Dermis blood vessel endothelial cell (primary cell): ENCODE measurements at places on chromosomes 12 and 14.
A peak's percentile ranks its signal among the peaks of the same experiment; 100 is the strongest.

DNA sequence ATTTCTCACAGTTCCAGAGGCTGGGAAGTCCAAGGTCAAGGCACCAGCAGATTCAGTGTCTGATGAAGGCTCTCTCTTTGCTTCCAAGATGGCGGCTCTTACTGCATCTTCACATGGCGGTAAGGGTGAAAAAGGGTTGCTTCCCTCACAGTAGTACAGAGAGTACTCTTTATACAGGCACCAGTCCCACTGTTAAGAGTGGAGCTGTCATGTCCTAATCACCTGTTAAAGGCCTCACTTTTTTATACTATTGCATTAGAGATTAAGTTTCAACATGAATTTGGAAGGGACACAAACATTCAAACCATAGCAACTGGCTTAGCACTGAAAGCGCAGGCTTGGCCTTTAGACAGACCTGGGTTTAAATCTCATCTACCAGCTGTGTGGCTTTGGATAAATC lies 50.0 kb upstream of the TCL1A start:
- DNase-seq: no peak

- DNase-seq: no peak
These were observed 15.1 kb upstream of the RPLP0 start for GRCh38 chr12:120215766-120216735.

GRCh38 chr12:50123203-50123602 lies 11.2 kb downstream of the COX14 start:
- no peak for DNase-seq

DNA sequence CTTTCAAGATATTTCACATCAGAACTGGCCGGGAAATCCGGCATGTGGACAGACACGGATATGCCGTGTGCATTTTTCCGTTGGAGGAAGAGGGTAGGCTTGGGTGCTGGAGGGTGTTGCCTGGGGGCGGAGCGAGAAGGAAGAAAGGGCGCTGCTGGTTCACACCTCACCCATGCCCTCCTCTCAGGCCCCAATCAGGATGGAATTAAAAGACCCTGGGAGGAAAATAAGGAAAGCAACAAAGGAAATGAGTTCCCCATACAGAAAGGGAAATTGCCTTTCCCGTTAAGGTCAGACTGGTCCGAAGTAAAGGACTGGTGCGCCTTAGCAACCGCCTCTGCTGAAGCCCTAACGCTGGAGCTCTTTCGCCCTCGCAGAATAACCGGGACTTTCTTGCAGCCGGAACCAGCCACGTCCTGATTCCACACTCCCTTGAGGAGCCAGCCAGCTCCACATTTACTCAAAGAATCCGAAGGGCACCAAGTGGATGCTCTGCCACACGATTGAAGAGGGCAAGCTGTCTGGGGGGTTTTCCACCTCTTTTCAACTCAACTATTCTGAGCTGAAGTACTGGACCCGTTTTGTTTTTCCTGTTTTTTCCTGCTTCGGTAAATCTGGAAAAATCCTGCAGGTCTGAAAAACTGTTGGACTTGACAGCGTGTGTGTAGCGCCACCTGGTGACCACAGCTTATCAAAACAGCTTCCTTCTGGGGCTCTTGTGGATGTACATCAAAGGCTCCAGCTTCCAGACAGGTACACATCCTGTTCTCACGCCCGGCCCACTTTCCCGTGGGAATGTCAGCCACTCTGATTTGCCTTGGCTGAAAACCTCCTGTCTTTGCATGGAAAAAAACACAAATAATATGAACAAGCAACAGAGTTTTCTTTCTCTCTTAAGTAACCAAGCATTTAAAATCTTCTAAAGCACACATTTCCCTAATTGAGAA lies 37.6 kb upstream of the BCL2L14 start:
- peak; percentile 96 for DNase-seq

DNA sequence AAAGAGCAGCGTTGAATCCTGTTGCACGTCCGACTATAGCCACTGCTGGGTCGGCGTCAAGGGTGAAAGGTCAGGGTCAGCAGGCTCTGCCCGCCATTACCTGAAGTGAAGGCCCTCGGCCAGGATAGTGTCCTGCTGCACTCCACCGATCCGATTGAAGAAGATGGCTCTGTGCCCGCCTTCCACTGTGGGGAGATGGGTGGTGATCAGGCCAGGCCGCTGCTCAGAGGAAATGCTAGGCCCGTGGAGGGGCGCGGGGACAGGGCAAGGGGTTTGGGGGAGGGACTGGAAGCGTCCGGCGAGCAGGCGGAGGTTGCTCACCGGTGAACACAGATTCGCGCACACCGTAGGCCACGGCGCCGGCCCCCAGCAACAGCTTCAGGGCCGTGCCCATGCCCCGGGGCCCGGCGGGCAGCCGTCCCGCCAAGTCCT lies 352 bp downstream of the PHB2 start:
- peak; percentile 17 for DNase-seq

DNA sequence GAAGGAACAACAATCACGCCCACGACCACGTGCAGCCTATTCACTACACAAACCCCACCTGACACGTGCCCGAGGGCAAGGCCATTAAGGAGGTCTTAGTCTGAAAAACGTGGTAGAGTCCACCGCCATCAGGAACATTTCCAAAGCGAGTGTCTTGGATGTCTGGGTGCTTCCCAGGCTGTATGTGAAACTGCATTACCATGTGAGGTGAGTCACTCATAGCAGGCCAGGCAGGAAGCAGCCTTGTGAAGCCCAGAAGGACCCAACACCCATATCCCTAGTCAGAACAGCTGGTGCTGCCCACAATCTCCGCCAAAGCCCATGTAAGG lies 3.3 kb upstream of the KRT79 start:
- DNase-seq: peak; percentile 58

- no peak for DNase-seq
These were observed 88.7 kb upstream of the RAP1B start for GRCh38 chr12:68521848-68522502.

- DNase-seq: no peak
These were observed 815 bp downstream of the COQ10A start for GRCh38 chr12:56267443-56268071.

DNA sequence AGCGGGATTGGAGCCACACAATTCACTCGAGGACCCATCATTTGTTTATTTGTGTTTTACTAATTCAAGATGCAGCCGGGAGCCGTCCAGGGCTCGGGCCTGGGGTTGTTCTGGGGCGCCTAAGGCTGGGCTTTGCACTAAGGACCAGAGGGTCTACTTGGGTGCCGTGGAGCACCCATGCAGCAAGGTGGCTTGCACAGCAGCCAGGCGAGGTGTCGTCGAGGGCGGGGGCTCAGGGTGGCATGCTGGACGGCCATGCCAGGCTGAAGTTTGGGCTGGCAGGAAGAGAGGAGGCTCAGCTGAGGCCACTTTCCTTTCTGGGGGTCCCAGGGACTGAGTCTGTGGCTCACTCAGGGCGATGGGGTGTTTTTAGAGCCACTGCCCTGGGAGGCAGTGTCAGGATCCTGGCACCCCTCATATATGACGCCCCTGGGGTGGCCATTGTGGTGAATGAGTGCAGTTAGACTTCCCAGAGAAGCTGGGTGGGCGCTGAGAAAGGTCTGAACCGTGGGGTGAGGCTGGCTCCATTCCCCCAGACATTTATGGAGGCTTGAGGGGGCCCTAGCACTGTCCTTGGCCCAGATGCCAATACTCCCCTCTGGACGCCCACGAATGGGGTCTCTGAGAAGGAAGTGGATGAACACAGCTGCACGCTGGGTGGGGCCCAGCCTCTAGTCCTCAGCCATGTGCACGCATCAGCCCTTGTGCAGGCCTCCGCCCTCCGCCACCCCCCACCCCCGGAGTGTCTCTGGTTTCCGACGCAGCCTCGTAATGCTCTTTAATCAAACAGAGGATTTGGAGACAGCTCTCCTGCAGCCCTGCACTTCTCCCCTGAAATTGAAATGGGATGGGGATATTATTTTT lies 11.3 kb downstream of the MEG3 start:
- DNase-seq: no peak

- DNase-seq: no peak
These were observed 5.1 kb downstream of the SLC6A12 start for GRCh38 chr12:208813-209212.

DNA sequence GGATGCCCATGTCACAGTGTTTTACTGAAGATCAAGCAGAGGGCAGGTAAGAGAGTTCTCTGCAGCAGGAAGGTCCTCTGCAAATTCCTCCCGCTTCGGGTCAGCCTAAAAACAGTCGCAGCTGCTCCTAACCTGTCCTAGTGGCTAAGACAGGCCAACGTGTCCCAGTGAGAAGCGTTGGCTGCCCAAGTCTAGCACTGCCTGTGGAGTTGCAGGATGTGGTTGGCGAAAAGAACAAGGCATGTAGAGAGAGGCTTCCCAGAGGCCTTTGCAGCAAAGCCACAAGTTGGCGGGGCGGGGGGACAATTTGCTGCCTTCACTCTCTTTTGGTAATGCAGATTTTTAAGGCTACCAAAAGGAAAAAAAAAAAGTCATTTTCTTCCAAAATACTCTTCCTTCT lies 340.1 kb downstream of the BCL11B start:
- DNase-seq: no peak

DNA sequence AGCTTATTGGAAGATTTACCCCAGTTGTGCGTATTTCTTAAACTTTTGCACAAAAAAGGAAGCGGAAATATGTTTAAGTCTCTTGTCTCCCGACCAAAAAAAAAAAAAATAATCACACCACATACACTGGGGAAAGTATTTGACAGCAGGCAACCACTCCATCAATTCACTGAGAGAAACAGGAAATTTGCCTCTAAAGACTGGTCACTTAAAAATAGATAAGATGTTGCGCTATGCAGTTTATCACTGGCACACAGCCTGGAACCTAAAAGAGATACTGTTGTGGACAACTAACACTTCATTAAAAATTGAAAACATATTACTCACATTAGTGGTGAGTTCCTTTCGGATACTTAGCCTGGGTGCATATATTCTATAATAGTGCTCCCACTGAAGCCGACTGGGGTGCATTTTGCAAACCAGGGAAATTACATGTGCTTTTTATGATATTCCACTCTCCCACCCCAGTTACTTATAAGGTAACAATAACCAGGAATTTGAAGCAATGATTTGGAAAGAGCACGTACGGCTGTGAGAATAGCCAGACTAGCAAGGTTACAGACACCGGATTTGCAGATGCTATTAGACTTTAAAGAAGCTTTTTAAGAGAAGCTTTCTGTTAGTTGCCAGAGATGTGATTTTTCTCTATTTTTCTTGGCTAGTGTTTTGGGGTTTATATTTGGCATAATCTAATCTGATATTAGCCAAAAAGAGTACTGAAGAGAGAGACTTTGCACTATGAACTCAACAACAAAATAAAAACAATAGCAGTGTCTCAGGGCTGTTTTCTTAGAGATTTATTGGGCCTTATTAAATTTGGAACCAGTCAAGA lies 311.5 kb downstream of the NOVA1 start:
- DNase-seq: no peak

DNA sequence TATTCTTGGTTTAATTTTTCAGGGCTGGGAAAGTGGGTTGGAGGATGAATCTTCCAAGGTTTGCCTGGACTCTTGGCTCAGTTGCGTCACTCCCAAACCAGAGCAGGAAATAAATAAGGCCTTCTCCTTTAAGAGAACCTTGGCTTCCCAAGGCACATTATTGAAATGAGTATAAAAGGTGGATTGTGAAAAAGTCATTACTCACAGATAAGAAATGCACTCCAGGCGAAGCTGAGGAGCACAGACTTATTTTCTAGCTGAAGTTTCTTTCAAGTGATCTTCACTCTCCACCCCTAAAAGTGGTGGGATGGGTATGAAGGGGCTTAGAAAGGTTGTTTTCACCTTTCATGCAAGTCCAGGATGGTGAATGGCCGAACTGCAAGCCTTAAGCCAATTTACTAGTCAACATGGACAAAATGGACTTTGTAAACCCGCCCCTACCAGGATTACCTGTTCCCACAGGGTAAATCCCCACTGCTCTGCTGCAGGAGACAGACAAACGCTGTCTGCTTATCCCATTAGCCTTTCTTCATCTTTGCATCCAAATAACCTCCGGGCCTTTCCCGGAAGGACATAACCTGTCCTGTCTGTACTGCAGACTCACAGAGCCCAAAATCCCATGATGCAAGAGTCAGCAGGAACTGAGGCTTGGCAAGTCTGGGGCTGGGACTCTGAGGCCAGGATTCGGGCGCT lies 207.6 kb downstream of the BCL11B start:
- DNase-seq: no peak

- no peak for DNase-seq
These were observed 1.7 kb downstream of the RALGAPA1 start for GRCh38 chr14:35807131-35807961.

DNA sequence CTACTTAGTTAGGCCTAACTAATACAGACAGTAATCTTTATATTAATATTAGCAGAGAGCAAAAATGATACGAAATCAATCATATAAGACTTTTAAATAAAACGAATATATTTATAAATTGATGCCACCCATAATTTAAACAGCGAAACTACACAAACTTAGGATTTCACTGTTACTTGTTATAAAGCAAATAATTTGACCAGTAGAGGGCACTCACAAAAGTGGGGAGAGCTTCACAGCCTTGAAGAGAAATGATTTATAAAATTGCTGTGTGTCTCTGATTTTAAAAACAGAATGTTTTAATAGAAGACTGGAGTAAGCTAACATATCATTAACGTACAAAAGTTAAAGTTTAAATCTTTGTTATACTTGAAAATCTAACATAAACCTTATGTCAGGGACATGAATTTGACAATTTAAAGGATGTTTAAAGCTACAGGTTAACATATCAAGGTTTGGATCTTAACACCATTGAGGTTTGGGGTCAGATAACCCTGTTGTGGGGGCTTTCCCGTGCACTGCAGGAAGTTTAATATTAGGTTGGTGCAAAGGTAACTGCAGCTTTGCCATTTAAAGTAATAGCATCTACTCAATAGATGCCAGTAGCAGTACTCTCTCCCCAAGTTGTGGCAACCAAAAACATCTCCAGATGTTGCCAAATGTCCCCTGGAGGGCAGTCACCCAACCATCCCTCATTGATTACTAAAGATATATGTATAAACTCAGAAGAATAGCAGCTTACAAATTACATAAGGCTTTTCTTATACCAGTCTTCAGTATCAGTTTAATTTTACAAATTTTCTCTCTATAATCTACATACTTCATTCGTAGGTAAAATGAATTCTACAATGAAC lies 9.3 kb downstream of the KRAS start:
- peak; percentile 67 for DNase-seq

GRCh38 chr14:51612449-51612848 lies 39.3 kb upstream of the FRMD6 start:
- no peak for DNase-seq

DNA sequence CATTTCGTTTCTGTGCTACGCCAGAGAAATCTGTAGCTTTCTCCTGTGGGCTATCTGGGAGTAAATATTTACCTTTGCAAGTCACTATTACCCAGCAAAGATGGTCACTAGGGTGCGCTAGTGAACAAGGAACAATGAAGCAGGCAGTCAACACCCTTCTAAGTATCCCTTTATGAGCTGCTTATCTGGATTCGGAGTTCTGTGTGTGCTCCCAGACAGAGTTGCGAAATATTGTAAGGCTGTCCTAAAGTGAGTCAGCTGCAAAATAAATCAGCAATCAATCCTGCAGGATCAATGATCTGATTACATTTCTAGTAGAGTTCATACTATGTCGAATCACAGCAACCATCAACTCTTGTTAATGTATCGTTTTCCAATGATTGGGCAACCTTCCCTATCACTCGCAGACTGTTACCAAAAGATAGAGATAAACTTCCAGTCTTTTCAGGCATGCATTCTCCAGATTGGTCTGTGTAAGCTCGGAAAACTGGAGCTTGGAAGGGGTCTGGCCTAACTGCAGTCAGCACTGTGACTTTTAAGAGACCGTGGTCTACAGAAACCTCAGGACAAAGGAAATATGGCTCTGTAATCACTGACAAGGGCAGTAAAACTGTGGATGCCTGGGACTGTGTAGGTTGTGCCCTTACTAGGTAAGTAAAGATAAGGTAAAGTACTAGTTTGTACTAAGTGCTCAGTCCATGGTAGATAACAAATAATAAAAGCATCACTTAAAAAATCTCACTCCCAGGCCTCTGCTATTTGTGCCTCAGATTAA lies 133.5 kb downstream of the KCNK10 start:
- DNase-seq: peak; percentile 84

GRCh38 chr14:89391123-89391522 lies 25.9 kb downstream of the FOXN3 start:
- no peak for DNase-seq
